ENCODE measurements at places on chromosomes 4 and X.

DNA sequence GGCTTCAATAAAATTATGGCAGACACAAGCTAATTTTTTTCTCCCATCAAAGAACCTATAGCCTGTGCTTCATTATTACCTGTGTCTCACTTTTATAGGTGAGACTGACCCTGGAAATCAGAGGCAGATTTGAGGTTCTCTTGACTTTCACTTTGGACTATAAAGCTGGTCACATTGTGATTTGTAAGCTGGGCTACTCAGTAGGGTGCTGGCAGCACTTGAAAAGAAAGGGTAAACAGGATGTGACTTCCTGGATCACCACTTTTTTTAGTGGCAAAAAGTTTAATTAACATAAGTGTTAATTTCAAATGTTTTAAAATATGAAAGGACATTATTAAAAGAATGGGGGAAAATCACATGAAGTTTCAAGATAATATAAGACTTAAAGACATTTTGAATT is 50.6 kb upstream of the GATB start:
- DNase-seq, result no peak

DNA sequence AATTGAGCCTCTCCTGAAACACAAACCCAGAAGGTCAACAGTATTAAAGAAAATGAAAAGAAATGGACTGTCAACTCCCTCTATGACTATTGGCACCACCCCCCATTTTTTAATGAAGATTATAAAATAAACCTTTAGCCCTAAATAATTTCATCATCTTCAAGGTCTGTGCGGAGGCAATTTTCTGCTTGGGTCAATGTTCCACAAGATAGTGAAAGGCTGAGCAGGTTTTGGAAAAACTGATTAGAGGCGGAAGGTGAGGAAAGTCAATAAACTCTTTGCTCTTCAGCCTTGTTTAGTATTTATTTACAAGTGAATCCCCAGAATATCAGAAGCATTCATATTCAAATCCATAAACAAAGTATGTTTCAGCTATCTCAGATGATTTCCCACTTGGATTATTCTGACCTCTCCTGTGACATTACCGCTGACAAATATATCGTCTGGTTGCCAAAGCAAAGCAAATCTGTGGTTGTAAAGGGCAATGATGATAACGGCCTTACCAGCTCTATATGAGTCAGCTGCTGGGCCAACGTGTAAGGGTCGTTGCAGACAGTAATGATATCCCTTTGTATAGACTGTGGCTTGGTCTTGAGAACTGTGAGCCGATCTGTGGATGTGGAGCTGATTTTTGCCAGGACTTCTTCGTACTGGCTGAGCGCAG is 24.0 kb downstream of the RASGEF1B start:
- no peak for DNase-seq

GRCh38 chr4:111572470-111572869 is 572.8 kb upstream of the FAM241A start:
- no peak for DNase-seq

- DNase-seq, result peak; percentile 31
These were observed 22.4 kb upstream of the CLTRN start for GRCh38 chrX:15686818-15687685.

All from stromal cell of bone marrow (primary cell).